ENCODE measurements at places on chromosomes 5 and 9. TPM values are rescaled to one million over a fixed set of nuclear protein-coding genes. Genes with fewer than 3 reads are reported as not detected.

GRCh38 chr9:115006660-115007059 lies 76.3 kb upstream of the TNFSF8 start:
- peak; percentile 50 for DNase-seq

Gene ELOVL7
- total RNA-seq, result 0.71 TPM

DNA sequence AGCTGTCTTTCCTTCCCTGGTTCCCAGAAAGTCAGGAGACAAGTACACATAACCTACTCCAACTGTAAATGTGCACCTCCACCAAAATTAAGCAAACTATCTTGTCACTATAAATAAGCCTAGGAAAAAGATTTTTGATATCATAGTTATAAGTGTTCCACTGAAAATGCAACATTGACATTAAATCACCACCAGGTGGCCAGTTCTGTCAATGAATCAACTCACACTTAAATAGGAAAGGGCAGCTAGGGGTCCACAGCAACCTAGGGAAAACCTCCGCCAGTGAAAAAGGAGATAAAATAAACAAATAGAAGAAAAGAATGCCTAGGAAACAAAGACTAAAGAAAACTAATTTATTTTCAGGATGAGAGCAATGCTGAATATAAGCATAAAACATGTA lies 243.0 kb upstream of the PTPRD start:
- DNase-seq, result no peak

GRCh38 chr5:178372142-178372571 lies 139.6 kb upstream of the PHYKPL start:
- no peak for DNase-seq

- no peak for DNase-seq
Measured at GRCh38 chr5:36944607-36945225, 68.1 kb downstream of the NIPBL start.

GRCh38 chr5:55597014-55597981 lies 62.5 kb upstream of the PLPP1 start:
- no peak for DNase-seq

- no peak for DNase-seq
Measured at GRCh38 chr9:74589576-74589975, 92.4 kb downstream of the RORB start.

- no peak for DNase-seq
Measured at GRCh38 chr9:136159851-136160250, 41.2 kb upstream of the TMEM250 start.

- no peak for DNase-seq
Measured at GRCh38 chr5:164203581-164204225, 698.3 kb downstream of the MAT2B start.

GRCh38 chr9:2336055-2336454 lies 285.5 kb upstream of the VLDLR start:
- no peak for DNase-seq

Gene CREBRF
- total RNA-seq, result 24.2 TPM

- DNase-seq, result no peak
Measured at GRCh38 chr5:142680605-142681259, 5.2 kb downstream of the FGF1 start.

- DNase-seq, result no peak
Measured at GRCh38 chr5:61991866-61992265, 314.1 kb upstream of the KIF2A start.

Gene TLE1
- 0.53 TPM for total RNA-seq

Gene CCDC171
- 2.1 TPM for total RNA-seq

Gene CDC20B
- 0.13 TPM for total RNA-seq
